ENCODE measurements at places on chromosomes 6 and 20.

GRCh38 chr6:31851485-31851832, 11.2 kb downstream of the NEU1 start:
- DNase-seq, result no peak

DNA sequence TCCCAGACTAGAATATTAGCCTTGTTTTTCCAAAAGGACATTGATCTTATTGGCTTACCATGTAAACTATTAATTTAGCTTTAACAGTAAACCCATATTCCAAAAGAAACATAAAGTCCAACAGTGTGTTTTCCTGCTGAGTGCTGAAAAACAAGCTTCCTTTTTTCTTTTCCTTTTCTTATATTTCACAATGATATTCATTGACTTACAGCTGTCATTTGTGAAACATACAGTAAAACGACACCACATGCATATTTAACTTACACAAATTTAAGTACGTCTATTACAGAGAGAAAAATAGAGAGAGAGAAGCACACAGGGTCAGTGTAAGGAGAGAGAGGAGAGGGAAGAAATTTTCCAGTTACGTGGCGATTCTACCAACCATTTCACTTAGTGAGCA, 543.9 kb upstream of the JARID2 start:
- DNase-seq, result no peak

DNA sequence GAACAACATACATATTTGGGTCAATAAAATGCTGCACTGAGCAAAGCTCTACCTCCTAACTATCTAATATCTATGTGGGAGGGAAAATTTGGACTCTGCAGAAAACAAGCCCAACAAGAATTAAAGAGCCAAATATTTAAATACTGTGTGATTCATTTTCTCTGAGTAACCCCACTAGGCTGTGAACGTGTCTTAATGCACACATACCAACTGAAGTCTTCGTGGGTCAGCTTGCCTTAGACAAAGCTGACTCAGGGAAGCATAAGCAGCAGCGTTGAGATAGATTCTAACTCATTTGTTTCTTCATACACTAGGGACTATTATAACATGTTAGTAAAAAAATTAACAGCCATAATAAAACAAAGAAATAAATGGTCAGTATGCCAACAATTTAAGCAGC, 114.3 kb downstream of the GJA1 start:
- no peak for DNase-seq

DNA sequence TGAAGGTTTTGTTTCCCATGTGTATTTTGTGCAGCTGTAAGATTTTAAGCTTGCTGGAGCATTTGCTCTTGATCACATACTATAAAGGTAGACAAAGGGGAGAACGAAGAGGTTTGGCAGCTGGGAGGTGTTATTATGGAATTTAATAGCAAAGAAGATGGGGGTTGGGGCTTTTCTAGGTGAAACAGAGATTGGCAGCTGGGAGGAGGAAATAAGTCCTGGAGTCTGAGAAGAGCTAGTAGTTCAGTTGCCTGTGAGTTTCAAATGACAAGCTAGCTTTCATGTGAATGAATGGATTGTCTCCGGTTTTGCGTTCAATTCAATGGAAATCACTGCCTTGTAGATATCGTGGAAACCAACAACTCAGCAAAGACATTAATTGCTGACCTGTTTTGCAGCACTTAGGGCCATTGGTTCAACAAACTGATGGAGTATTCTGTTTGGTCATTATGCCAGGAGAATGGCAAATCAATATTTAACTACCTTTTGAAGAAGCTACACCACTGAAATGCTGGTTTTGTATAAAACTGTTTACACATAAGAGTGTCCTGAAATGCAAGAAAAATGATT, 38.1 kb upstream of the FLRT3 start:
- DNase-seq, result peak; percentile 20

DNA sequence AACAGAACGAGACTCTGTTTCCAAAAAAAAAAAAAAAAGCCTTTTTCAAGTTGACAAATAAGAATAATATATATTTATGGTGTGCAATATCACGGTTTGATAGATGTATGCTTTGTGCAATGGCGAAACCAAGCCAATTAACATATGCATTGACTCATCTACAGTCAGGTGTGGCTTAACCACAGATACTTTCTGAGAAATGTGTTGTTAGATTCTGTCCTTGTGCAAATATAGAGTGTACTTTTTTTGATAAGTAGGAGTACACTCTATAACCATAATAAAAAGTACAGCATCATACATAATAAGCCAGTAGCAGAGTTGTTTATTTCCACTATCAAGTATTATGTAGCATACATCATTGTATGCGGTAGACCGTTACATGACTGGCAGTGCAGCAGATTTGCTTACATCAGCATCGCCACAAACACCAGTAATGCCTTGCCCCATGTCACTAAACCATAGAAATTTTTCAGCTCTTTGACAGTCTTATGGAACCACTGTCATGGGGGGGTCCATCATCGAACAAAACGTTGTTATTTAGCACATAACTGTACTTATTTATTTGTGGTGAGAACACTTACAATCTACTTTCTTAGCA, 59.2 kb downstream of the TMEM170B start:
- no peak for DNase-seq

DNA sequence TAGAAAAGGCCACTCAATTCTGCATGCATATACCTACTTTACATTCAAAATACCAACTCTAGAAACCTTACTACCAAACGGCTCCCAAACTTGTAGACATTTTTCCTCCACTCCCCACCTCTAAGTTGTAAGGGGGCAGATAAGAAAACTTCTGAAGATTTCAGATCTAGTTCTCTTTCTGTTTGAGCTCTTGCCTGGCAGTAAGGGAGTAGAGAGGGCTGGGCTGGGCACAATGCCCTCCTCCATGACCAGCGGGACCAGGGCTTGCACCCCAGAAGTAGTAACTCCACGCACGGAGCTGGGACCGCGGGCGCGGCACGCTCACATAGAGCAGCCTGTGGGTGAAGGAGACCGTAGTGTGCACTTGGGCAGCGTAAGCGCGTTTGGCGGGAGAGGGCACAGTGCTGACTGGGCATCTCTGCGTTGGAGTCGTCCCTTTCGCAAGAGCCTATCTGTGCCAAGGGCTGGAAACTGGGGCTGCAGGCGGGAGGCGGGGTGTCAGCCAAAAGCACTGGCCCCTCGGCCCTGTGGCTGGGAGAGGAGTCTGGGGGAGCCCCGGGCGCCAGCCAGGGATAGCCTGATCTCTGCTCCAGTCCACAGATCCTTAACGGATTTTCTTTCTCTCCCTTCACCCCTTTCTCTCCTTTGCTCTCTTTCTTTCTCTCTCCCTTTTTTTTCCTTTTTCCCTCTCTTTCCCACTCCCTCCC, 32.4 kb downstream of the PHACTR1 start:
- DNase-seq, result peak; percentile 27

GRCh38 chr20:34475979-34476736, 40.1 kb upstream of the DYNLRB1 start:
- peak; percentile 19 for DNase-seq

GRCh38 chr6:102742028-102742427, 1348.5 kb downstream of the GRIK2 start:
- no peak for DNase-seq

DNA sequence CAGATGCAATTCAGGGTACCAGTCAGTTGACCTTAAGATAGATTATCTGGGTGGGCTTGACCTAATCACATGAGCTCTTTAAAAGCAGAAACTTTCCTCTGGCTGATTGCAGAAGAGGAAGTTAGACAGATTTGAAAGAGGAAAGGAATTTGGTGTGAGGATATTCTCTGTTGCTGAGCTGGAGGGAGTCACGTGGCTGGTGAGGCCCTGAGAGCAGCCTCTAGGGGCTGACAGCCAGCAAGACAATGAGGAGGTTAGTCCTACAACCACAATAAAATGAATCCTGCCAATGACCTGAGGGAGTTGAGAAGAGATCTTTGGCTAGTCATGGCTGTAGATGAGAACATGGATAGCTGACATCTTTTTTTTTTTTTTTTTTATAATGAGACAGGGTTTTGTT, 87.0 kb upstream of the B3GAT2 start:
- no peak for DNase-seq

DNA sequence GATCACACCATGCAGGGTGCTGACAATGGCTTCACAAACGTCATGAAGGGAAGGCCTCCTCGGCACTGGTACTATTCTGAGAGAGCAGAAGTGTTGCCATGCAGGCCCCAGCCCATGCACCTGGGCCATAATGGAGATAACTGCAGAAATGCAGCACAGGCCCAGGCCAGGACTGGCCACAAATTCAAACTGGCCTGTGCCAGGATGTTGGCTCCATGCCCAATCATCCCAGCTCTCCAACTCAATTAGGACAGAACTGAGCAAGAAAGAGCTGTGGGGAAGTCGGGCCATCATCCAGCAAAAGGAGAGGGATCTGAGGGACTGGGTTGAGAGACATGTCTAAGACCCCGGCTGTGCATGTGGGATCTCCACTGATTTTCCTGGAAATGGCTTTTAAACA, 48.9 kb upstream of the SYNDIG1 start:
- DNase-seq, result no peak

- DNase-seq, result no peak
These were observed 73.3 kb downstream of the PCSK2 start for GRCh38 chr20:17300113-17300512.

GRCh38 chr20:62010551-62011402, 54.9 kb downstream of the TAF4 start:
- peak; percentile 90 for DNase-seq
